ENCODE measurements at places on chromosomes 1 and 21. TPM values are rescaled to one million over a fixed set of nuclear protein-coding genes. Genes with fewer than 3 reads are reported as not detected.

The CLCA4 gene
- not detected for total RNA-seq

The LCE2A gene
- not detected for total RNA-seq

The UBIAD1 gene
- total RNA-seq = 6.9 TPM

The PADI2 gene
- under 0.01 TPM for total RNA-seq

The RIPK4 gene
- 1.8 TPM for total RNA-seq

The DENND2C gene
- total RNA-seq = 6.4 TPM

The LORICRIN gene
- total RNA-seq = not detected

The MPL gene
- 0.13 TPM for total RNA-seq

The CDK18 gene
- 0.39 TPM for total RNA-seq

The NPR1 gene
- 50.6 TPM for total RNA-seq

DNA sequence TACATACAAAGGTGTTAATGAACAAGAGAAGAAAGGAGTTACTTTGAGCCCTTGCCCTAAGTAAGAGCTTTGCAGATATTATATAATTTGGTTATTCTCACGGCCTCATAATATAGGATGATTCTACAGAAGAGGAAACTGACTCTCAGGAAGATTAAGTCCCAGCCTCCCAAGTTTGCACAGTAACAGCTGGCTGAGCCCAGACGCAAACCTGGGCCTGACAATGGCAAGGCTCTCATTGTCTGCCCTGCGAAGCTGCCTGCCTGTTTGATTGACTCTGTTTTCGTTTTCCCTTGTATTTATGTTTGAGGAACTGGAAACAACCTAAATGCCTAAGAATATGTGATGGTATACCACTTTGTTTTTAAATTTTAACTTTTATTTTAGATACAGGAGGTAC is 76.2 kb upstream of the PGBD5 start:
- DNase-seq = no peak

- DNase-seq = no peak
These were observed 45.1 kb upstream of the ROR1 start for GRCh38 chr1:63728611-63729226.

- no peak for DNase-seq
These were observed 1.9 kb upstream of the TTLL10 start for GRCh38 chr1:1171546-1172340.

DNA sequence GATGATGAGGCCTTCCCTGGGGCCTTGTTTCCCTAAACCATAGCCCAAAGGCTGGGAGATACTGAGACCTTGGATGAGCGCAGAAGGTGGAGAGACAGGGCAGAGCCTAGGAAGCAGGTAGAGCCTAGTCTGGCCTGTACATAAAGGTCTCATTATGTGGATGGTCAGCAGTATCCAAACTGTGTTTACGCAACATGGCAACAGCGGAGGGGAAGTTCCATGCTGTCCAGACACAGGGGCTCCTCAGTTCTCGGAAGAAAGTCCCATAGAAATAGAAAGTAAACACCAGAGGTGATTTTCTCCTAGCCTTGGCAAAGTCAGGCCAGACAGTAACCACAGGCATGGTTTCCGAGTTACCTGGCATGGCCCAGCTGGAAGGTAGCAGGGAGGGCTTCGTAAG is 42.1 kb upstream of the MPZL1 start:
- no peak for DNase-seq

GRCh38 chr1:55285834-55286233 is 70.7 kb upstream of the USP24 start:
- no peak for DNase-seq

- no peak for DNase-seq
These were observed 114.1 kb downstream of the CSMD2 start for GRCh38 chr1:34050709-34051485.

DNA sequence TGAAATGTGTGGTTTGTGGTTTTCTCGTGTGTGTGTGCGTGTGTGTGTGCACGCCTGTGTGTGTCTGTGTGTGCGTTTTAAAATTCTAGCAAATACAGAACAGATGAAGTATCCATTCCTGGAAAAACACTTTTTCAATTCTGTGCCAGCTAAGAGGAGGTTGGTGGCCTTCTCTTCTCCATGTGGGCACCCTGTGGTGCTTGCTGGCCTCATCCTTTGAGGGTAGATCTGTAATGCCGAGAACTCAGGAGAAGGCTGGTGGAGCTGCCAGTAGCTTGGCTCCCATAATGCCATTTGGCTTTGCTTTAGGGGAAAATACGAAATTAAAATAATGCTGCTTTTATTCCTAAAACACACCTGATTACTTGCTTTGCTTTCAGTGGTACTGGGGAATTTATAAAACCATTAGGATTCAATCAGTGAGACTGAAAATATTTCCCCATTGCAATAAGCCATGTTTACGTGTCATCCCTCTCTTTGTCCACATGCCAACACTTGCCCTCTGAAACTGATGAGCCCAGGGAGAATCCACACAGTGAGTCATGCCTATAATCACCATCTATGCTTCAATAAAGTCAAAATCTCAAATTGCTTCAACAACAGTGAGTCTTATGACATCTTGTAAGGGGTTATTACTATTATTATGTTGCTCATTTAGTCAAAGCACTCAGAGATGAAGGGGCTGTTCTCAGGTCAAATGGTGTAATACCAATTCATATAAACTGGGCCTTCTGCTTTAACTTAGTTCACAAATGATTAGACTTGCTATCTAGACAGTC is 39.2 kb downstream of the ABCA4 start:
- peak; percentile 62 for DNase-seq

- no peak for DNase-seq
These were observed 2.6 kb downstream of the IKBKE start for GRCh38 chr1:206472886-206473285.

- peak; percentile 48 for DNase-seq
These were observed 39.2 kb upstream of the COL18A1 start for GRCh38 chr21:45365608-45366241.

DNA sequence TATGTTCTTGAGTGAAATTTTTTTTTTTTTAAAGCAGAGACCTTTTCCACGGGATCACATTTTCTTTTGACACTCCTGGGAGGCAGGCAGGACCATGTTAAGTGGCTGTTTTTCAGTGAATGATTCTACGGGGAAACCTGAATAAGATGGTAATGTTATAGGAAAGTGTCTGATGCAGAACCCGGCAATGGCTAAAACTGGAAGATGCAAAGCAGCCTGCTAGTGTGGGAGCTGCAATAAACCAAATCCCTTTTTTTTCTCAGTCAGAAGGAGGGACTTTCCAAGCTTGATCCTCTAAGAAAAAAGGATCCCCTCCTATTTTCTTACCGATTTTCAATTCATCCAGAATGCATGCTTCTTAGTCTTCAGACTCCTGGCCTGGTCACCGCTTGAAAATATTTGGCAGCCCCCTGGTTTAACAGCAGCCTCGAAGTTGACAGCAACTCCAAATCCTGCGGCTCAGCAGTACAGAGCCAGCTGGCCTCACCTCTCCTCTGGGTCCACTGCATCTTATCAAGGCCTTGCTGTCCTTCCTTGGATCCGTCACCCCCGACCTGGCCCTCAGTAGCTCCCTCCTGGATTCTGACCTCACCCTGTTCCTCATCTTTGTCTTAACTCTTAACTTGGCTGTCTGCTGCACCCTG is 5.6 kb downstream of the MX2 start:
- no peak for DNase-seq

DNA sequence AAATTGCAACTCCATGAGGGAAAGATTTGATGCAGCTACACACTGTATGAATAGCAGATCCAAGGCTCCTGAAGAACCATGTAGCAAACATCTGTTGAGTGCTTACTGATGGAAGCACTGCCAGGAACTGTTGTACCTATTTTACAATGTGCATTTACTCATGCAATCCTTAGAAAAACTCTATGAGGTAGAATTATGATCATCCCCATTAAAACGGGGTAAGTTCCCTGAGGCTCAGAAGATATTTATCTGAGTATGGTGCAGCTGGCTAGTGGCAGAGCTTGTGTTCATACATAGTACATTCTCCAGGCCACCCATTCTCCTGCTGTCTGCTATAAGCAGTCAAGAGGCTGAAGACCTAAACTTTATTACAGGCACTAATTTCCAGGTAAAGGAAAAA is 54.4 kb upstream of the C8B start:
- DNase-seq = no peak

DNA sequence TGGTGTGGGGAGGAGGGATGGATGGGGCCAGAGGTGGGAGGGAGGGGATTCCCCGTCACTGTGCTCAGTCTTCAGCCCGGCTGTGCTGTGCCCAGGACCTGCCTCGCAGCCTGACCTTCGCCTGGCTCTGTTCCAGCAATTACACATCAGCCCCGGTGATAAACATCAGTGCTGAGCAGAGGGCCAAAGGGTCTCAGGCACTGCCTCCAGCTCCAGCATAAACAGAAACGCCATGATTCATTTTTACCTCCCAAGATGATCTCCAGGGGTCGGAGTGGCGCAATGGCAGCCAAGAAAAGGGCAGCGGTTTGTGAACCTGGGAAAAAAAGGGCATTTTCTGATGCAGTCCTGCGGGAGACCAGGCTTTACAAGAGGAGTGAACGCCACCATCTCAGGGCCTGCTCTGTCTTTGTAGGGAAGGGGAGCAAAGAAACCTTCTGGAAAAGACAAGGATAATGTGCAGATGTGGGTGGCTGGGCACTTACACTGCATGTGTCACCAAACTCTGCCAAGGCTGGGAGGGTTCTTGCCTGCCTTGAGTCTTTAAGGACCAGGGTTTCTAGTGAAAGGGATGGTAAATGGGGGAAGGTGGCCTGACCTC is 28.1 kb downstream of the SHISA4 start:
- peak; percentile 89 for DNase-seq

GRCh38 chr1:174190691-174191199 is 31.4 kb downstream of the RABGAP1L start:
- no peak for DNase-seq

- no peak for DNase-seq
These were observed 343.9 kb upstream of the DPYD start for GRCh38 chr1:98264727-98265126.

- no peak for DNase-seq
These were observed 191.7 kb upstream of the KCTD3 start for GRCh38 chr1:215375381-215375780.

- no peak for DNase-seq
These were observed 35.5 kb downstream of the CACHD1 start for GRCh38 chr1:64505232-64505943.

DNA sequence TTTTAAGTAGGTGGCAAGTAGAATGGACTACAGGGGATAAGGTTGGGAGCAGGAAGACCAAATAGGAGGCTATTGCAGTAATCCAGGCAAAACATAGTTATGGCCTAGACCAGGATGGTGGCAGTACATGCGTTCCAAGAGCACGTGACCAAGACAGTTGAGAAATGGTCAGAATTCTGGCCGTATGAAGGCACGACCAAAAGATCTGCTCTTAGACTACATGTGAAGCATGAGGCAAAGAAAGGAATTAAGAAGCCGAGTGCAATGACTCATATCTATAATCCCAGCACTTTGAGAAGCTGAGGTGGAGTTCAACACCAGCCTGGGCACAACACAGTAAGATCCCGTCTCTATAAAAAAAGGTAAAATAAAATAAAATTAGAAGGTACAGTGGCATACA is 71.3 kb downstream of the LUZP1 start:
- no peak for DNase-seq
